HTR-8/SVneo (cell line): ENCODE measurements at places on chromosomes 12 and 14.
A peak's percentile ranks its signal among the peaks of the same experiment; 100 is the strongest.

- DNase-seq = no peak
Measured at GRCh38 chr14:99551034-99551922, 52.7 kb downstream of the CCDC85C start.

DNA sequence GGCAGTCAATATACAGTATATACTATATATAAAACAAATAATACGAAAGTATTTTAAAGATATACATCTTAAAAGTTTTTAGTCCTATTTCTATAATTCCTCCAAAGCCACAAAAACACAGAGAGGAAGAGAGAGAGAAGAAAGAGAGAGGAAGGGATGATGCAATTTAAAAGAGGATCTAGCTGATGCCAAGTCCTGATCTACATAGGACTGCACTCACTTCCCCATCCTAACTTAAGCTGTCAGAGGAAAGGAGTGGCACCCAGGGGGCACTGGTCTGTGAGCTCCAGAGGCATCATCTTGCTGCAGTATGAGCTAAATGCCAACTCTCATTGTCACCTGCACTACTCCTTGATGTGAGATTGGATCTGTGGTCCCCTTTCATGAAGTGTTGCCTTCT lies 95.8 kb downstream of the C12orf42 start:
- no peak for DNase-seq

- DNase-seq = no peak
Measured at GRCh38 chr12:108691998-108692808, 39.1 kb downstream of the CORO1C start.

GRCh38 chr14:61188978-61189808 lies 91.9 kb downstream of the TMEM30B start:
- peak; percentile 91 for DNase-seq

GRCh38 chr14:60508363-60508706 lies 611 bp upstream of the SIX6 start:
- DNase-seq = no peak

DNA sequence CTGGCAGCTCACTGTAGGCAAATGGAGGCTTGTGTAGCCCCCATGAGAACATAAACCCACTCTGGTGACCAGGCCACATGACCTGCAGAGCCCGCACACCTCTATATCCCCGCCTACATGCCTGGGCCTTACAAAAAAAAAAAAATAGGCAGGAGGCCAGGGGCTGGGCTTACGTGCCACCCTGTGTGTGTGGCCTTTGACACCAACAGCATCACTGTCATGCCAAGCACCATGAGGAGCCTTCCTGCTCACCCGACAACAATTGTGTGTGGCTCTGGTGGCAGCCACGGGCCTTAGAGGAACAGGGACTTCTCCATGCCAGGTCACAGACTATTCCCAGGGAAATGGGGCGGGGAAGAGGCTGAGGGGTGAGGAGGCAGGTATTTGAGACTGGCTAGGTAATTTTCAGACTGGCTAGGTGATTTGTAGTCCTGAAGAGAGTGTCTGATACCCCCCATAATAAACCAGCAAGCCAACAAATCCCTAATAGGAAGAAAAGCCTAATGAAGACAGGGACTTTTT lies 140.0 kb downstream of the DPF3 start:
- no peak for DNase-seq

DNA sequence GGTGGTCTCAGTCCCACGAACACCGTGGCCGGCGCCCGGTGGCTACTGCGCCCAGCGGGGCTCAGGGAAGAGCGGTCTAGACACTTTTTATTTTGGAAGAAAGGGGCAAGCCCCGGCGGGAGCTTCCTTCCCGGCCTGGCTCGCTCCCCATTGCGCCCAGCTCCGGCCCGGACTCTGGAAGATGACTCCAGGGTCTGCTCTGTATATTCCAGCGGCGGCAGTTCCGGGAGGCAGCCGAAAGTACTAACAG lies 225.1 kb upstream of the CRY1 start:
- DNase-seq = no peak

- DNase-seq = no peak
Measured at GRCh38 chr12:71214511-71215285, 56.9 kb upstream of the TSPAN8 start.

DNA sequence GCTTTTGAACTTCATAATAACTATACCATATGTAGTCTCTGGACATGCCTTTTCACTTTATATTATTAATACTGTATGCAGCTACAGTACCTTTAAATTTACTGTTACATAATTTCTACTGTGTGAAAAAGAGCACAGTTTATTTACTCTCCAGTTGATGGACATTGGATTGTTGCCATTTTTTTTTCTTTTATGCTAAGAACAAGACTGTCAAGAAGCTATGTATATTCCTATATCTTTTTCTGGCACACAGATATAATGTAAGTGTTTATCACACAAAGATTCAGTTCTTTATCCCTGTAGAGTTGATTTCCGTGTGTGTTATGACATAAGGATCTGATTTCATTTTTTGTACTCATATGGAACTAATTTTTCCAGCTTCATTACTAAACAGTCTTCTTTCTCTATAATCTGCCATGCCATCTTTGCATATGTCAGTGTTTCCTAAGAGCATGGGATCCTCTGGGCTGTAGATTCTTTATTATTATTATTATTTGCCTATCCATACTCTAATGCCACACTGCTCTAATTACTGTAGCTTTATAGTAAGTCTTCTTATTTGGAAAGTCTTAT lies 593.0 kb upstream of the ATP2B1 start:
- DNase-seq = no peak

DNA sequence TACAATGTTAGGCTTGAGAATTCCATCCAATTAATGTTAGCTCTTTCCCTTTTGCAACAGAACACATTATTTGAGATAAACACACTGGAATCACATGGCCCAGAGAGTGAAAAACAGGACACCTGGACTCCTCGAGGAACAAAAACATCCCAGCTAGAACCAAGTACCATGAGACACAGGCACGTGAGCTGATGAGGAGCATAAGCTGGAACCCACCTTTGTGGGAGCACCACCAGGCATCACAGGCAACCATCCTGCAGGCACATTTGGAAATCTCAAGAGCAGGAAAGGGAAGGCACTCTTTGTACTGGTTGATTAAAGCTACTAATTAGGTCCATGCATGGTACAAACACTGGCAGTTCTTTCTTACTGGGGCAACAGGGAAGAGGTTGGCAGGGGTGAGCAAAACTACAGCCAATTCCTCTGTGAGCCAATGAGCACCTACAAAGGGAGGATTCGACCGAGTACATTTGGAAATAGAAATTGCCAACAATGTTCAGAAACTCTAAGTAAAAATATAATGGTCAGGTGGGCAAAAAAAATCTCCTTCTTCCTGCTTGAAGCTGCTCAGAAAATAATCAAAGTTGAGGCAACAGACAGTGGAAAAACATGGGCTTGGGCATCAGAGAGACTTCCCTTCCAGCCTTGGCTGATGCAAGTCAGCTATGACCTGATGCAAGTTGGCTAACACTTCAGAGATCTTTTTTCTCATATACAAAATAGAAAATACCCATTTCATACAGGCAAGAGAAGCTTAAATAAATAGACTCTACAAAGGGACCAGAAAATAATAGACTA lies 216.7 kb downstream of the NUAK1 start:
- no peak for DNase-seq

- DNase-seq = no peak
Measured at GRCh38 chr14:72889366-72889765, 4.5 kb downstream of the DPF3 start.

DNA sequence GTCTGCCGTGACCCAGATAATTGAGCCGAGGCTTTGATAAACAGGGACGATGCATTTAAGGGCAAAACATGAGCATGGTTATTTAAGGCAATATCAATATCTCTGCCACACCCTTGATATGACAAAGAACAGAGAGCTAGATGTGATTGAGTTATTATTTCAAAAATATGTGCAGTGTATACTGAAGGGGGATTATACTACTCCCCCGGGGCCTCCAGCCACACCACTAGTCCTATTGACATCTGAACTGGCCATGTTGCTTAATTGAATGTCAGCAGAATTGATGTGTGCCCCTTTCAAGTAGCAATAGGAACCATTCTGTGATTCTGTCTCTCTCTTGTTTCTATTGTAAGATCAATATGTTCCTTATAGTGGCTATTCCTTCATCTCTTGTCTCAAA lies 794.8 kb upstream of the SEL1L start:
- no peak for DNase-seq

- no peak for DNase-seq
Measured at GRCh38 chr12:5630726-5631125, 198.8 kb downstream of the NTF3 start.

DNA sequence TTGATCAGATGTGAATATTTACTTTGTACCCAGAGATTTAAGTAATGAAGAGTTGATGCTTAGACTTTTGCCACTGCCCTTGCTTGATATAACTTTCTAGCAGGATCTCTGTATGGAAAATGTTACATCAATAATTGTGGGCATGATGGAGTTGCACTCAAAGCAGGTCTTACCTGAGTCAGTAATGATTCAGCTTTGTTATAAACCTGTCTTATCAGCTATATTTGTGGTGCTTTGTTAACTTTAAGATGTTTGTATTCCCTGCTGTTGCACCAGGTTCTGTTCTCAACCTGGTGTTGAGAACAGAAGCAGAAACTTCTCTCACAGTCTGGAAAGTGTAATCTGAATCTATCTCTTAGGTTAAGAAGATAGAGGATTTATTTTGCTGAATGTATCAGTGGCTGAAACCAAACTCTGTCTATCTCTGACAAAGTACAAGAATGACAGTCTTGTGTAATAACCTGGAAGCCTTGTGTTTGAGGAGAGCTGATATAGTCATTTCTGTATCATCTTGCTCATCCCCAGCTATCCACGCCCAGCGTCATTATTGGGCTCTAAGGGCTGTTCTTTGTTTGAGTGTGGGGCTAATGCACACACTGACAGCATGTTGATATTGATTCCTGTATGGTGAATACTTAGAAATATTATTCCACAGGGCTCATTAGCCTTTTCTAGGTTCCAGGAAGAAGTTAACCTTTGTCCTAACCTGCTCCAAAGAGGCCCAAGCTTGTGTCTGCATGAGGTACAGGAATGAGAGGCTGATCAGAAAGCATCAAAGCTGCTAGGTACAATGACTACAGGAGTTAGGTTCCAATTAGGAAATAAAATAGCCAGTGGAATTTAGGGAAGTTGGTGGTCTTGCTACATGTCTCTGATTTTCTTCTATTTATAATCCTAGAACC lies 3.6 kb downstream of the AKAP6 start:
- DNase-seq = no peak

- no peak for DNase-seq
Measured at GRCh38 chr14:35279369-35279768, 12.8 kb upstream of the PSMA6 start.

DNA sequence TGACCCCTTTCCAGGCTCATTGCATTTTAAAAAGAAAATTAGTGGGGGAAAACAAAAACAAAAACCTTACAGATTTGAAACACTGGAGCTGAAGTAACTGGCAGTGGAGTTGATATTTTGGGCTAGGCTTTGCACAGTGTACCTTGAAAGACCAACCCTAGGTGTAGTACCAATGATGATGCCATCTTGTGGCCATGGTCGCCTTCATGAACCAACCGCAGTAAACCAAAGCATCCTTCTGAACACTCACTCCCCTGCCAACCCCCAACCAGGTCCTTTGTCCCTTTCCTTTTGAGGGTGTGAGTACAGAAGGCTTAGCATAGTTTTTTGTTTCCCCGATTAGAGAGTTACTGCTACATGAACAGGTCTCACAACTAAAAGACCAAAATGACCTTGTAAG lies 5.9 kb downstream of the TOMM20L start:
- DNase-seq = no peak

DNA sequence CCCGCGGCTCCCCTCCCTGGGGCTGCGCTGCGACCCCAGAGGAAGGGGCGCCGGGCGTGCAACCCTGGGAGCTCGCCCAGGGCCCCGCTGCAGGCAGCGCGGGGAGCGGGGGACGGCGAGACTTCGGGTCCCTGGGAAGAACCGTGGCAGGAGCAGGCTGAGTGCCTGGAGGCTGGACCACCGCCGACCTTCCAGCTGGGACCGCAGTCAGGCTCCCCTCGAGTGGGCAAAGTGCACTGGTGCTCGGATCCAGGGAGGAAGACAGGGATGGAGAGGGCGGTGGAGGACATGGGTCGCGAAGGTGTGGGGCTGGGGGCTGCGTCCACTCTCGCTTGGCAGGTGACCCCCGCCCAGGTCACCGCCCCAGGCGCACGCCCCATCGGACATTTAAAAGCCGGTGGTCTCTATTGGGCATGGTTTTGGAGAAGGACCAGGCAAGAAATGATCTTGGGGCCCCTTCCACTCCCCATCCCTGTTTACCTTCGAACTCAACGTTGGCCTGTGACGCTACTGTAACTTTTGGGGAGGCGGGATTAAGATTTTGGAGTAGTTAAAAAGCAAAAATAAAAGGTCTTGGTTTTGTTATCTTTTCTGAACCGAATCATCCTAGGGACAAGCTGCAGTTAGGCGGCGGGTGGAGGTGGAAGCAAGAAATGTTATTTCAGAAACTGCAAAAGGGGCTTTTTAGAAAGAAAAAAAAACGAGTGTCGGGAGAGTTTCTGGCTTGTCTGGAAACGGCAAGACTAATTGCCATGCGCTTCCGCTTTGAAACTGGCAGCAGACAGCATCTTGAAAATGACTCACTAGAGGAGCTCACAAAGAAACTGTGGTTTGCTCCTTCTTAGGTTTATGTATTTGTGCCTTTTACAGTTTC lies 1.0 kb downstream of the ELK3 start:
- peak; percentile 71 for DNase-seq

DNA sequence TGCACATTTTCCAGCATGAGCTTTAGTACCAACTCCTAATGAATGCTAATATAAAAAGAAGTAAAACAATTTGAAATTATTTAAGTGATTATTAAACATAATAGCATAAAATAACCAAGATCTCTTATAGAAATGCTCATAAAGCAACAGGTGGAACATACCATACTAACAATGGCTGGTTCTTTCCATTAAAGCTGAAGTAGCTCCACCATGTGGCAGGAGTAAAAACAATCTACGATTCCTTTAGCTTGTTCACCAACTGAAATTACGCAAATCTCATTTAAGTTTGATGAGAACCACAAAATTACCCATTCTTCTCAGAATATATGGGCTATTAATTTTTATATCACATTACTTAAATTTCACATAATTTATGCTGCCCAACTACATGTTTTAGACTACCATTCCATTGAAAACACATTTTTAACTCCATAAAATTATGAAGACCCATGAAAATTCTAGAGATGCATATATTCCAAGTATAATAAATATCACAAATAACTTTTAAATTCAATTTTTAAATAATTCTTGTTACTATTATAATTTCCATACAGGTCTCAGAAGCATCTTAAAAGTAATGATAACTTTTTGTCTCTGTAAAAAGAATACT lies 213.6 kb downstream of the DAD1 start:
- DNase-seq = peak; percentile 13

DNA sequence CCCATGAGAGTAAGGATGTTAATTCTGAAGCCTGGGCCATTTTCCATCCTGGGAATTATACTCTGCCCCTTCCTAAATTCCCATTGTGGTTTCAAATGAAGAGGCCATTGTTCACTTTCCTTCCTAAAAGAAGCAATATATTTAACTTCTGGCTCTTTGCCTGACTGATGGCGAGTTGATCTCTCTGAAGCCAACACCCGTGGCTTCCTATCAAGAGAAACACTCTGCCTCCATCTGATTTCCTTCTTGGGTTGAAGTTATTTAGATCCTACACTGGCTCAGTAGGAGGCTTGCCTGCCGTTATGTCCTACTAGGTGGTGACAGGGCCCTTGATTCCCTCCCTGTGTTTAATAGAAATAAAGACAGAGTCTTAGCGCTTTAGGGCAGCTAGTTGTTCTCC lies 97.4 kb downstream of the PRKCH start:
- no peak for DNase-seq
